ENCODE measurements at places on chromosomes 1 and 21.
A peak's percentile ranks its signal among the peaks of the same experiment; 100 is the strongest.

GRCh38 chr1:231493421-231494185 lies 34.9 kb upstream of the TSNAX start:
- DNase-seq: no peak

DNA sequence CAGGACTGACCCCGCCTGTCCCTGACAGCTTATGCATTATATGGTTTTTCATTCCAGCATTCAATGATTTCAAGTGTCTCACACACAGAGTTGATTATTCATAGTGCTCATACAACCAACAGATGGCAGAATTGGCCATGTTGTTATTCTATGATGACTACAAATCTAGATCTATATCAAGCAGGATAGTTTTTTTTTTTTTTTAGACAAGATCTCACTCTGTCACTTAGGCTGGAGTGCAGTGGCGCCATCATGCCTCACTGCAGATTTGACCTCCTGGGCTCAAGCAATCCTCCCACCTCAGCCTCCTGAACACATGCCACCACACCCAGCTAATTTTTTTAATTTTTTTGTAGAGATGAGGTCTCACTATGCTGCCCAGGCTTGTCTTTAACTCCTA lies 40.1 kb upstream of the LRRC8D start:
- no peak for DNase-seq

DNA sequence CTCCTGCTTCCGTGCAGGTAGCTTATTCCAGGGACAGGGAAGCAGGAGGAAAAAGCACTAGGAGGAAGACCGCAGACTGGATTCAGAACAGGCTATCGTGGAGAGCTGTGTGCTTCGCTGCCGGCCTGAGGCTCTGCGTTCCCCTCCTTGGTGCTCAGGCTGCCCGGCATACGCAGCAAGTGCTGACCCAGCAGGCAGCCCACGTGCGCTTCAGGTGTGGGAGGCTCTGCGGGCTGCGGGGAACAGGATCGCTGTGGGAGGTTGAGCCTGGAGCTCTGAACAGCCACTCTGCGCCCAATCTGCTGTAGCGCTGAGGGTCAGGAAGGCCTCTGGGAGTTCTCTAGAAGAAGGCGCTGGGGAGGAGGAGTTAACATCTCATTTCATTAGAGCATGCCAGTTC lies 27.9 kb downstream of the DOP1B start:
- no peak for DNase-seq

GRCh38 chr1:212135166-212135565 lies 99.6 kb downstream of the DTL start:
- DNase-seq: no peak

- no peak for DNase-seq
These were observed 100.0 kb downstream of the ETS2 start for GRCh38 chr21:38905752-38906151.

GRCh38 chr1:229227298-229227919 lies 43.5 kb upstream of the RAB4A start:
- peak; percentile 59 for DNase-seq

DNA sequence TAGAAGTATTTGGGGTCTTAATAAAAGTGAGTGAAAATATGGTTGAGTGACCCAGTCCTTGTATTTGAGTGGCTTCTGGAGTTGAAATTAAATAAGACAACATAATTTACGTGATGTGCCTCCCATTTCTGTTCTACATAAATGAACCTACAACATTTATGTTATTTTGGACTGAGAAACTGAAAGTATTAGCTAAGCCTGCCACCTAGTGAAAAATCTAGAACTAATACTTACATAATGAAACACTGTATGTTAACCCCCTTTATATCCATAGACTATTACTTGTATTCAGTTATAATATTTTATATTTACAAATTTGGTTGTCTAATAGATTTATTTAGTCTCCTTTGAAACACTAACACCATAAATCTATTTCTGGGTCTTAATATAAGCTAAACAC lies 298.9 kb downstream of the KCNT2 start:
- no peak for DNase-seq

DNA sequence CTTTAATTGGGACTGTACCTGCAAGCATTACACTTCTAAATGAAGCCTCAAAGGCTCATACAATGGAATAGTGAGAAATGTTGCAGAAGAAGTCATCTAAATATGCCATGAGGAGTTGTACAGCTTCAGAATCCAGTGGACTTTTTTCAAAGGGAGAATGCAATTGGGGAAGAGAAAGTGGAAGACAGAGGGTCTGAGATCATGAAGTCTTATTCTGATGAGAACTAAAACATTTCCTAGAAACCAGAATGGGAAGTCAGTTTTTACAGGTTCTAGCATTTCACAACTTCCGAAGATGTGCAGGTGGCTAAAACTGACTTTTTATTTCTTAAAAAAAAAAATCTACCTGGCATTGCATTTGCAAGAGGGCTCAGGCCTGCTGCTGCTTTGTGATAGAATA lies 424.4 kb upstream of the RUNX1 start:
- DNase-seq: no peak

DNA sequence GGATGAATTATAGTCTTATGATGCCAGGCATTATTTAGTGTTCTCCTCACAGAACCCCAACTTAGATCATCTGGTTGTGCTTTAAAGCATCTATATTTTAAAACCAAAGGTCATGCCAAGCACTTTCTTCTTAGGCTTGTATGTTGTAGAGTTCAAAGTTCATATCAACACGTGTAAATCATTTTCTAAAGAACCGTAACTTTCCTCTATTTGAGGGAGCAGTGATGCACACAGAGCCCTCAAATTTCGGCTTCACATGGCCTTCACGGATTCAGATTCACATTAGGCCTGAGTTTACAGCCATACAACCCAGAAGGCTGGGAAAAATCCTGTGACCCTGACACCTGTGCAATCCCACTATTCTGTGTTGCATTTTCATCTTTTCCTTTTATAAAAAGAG lies 52.1 kb upstream of the SEC16B start:
- no peak for DNase-seq

DNA sequence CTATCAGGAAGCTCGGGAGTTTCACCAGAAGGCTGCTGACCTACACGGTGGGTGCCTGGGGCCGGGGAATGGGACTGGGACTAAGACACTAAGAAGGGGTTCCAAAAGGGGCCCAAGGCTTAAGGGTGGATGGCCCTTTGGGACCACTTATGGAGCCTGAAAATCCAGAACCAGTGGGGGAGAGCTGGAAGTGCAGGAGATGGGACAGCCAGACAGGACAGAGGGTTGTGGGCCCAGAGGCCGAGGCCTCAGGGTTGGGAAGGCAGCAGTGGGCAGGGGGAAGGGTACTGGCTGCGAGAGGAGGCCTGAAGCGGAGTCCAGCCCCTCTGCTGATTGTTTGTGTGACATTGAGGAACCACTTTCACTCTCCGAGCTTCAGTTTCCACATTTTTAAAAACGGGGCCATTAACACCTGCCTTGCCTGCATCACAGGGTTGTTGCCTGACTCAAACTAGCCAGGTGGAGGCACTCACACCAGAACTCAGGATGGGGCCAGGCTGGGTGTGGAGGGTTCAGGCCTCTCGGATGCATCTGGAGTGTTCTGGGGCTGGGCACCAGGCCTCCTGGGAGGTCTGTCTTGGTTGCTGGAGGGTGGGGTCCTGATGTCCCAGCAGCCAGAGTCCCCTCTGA lies 3.0 kb downstream of the TTC24 start:
- DNase-seq: no peak

DNA sequence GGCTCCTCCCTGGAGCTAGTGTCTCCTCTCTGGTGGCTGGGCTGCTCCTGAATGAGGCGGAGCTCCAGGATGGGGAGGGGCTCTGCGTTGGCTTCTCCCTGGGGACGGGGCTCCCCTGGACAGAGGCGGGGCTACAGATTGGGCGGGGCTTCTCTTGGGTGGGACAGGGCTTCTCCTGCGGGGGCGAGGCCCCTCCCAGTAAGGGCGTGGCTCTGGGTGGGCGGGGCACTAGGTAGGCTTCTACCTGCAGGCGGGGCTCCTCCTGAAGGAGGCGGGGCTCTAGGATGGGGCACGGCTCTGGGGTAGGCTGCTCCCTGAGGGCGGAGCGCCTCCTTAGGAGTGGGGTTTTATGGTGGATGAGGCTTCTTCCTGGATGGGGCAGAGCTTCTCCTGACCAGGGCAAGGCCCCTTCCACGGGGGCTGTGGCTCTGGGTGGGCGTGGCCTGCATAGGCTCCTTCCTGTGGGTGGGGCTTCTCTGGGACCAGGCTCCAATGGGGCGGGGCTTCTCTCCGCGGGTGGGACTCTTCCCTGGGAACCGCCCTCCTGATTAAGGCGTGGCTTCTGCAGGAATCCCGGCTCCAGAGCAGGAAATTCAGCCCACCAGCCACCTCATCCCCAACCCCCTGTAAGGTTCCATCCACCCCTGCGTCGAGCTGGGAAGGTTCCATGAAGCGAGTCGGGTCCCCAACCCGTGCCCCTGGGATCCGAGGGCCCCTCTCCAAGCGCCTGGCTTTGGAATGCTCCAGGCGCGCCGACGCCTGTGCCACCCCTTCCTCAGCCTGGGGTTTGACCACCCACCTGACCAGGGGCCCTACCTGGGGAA lies 22.7 kb upstream of the ARF1 start:
- DNase-seq: peak; percentile 79

- DNase-seq: no peak
These were observed 3.7 kb downstream of the CAMTA1 start for GRCh38 chr1:6788946-6789345.

DNA sequence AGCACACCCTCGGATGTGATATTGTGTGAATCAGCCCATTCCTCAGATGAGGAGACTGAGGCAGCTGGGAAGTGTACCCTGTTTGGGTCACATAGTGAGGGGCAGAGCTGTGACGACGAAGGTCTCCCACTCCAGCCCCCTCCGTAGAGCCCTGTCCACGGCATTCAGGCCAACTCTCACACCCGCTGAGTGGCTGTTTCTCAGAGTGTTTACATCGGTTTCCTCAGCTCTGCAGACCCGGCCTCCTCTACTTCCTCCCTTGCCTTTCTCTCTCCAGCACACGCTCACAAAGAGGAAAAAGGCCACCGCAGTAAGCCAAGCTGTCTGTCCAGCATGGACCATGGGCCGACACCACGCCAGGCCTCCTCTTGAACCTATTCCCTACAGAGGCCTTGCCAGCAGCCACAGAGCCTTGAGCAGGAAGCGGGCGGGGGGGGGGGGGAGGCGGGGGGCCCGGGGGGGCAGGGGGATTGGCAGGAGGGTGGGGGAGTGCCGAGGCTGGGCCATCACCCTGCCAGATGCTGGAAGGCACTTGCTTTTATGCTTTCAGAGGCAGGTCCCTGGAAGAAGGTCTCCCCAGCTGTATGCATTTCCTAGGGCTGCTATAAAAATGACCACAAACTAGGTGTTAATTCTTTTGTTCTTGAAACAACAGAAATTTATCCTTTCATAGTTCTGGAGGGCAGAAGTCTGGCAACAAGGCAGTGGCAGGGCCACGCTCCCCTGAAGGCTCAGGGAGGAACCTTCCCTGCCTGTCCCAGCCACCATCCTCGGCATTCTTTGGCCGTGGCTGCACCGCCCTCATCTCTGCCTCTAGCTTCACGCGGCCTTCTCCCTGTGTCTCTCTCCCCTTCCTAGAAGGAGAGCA lies 178.4 kb downstream of the PSMG1 start:
- DNase-seq: no peak

GRCh38 chr1:155295183-155295941 lies 5.9 kb downstream of the PKLR start:
- no peak for DNase-seq

- no peak for DNase-seq
These were observed 22.7 kb upstream of the ZNF436 start for GRCh38 chr1:23392125-23392855.

GRCh38 chr1:9201401-9202239 lies 33.0 kb upstream of the H6PD start:
- DNase-seq: no peak

DNA sequence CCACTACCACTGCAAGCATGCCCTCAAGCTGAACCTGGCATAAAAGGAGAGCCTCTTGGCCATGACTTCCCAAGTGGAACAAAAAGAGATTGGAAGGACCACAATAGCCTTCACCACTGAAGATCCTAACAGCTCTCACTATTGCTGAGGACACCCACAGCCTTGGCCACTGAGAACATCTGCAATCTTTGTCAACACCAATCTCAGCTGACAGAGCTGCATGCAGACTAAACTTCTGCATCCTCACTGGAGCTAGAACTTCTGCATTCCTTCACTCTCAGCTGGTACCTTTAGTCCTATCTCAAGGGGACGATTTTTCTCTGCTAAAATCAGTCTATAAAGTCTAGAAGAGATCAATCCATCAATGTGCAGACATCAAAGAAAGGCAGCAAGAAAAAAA lies 8.3 kb upstream of the FCRL2 start:
- no peak for DNase-seq

DNA sequence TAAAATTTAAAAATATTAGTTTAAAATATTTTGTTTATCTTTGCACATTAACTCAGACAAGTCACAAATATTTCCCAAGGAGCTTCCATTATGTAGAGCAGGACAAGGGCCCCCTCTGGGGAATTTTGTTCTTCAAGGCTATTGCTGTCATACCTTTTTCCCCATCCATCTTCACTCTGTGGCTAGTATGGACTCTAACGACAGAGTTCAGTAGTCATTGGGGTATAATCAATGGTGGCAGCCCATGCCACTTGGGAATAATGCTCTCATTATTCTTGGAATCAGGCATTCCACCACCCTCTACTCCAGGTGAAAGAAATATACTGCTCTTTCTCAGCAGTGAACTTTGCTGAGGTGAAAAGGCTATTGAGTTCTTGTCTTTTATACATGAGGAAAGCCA lies 38.5 kb upstream of the ERO1B start:
- DNase-seq: no peak

DNA sequence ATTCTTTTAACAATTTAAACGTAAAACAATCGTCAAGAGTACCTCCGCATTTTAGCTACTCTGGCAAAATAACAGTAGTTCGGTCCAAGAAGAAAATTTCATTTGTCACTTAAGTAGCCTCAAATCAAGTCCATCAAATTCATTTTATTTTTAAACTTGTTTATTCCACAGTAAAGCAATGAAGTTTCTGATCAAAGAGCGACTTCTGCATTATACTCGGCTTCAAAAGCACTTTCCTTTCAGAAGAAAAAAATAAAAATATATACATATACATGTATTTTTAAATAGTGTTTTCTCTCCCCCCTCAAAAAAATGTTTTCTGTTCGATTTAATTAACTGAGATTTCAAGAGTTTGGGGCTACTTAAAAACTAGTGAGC lies 115.0 kb downstream of the RERE start:
- DNase-seq: no peak

GRCh38 chr21:43603641-43604504 lies 55.4 kb downstream of the HSF2BP start:
- no peak for DNase-seq

DNA sequence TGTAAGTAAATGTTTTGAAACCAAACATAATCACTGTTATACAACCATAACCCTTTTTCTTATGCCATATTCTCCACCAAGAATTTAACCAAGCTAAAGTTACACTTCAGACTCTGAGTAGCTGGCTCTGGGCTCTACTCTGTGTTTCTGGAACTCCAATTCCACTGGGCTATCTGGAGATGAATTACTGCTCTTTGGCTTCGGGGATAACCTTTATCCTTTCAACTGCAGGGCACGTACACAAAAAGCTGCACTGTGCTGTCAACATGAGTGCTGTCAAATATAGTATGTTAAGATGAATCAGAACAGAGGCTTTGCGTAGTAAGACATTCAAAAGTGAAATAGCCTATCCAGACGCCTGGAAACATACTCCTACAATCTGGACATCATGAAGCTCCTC lies 500.6 kb downstream of the LTN1 start:
- DNase-seq: no peak

- no peak for DNase-seq
These were observed 603.4 kb downstream of the PTPRU start for GRCh38 chr1:29839726-29840125.

Data from stimulated activated CD4-positive, alpha-beta T cell treated with anti-CD3 and anti-CD28 coated beads, TNF-alpha, amount 100 ng/mL, for 48 hours (primary cell).